Suppressor macrophage treated with lipopolysaccharide for 4 hours (primary cell): ENCODE measurements at places on chromosomes 1 and 21.

- no peak for DNase-seq
Observed at GRCh38 chr1:65942476-65942875, 149.8 kb downstream of the PDE4B start.

- DNase-seq, result no peak
Observed at GRCh38 chr1:31799196-31799894, 16.5 kb downstream of the SPOCD1 start.

DNA sequence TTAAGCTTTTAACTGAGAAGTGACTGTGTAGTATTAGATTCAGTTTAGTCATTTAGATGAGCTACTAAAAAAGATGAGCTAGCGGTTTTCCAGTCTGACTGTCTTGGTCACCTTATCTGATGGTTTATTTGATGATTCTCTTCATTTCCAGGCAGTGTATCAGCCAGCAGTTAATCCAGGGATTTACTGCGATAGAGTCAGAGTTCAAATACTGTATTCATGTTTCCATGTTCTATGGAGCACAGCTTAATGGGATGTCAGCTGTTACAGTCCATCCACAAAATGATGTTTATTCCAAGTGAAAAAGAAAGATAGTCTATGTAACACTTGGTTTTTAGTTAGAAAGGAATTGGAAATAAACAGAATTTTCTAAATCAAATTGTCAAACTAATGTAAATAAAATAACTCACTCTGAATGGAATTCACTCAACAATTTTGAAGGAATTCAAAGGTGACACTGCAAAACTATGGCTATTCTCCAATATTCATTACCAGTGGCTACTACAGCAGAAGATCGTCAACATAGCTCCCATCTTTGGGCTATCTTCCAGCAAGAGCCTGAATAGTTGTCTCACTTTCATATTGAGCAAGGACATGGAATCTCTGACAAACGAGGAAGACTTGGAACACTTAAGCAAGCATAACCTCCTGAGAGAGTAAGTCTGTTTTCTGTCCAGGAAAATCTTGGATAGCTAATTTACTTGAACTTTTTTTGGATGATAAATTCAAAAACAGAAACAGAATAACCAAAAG is 54.6 kb upstream of the DPT start:
- no peak for DNase-seq

DNA sequence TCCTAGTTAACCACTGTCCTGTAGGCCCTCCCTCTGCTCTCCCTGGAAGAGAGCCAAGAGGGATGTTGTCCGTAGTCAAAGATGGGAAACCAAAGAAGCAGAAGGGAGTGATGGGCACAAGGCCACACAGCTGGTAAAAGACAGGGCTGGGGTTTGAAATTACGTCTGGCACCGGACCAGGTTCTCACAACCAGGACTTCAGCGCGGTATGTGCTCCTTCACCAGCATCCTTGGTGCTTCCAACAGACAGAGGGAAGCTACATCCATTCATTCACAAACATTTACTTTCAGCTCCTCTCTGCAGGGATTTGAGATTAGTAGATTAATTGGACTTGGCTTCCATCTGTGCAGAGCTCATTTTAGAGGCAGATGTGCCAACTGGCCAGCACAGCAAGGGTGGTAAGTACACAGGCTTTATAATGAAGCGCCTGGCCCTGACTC is 191.2 kb downstream of the TRABD2B start:
- no peak for DNase-seq

DNA sequence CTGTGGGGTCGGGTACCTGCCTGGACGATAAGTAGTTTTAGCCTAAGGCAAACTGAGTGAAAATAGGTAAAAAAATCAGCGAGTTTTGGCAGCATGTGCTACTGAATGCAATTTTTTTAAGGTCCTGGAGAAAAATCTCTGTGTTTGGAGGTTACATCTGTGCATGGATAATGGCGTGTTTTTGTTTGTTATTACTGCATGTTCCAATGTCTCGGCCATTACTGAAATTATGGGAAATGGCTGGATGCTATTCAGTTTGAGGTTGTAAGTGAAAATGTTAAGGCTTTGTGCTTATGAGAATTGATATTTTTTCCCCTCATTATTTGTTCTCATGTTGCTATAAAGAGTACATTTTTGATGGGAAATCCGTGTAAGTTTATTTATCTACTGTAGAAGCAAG is 441.7 kb downstream of the PRDM2 start:
- DNase-seq, result no peak

- DNase-seq, result no peak
Observed at GRCh38 chr1:165287329-165287728, 69.2 kb downstream of the LMX1A start.

GRCh38 chr1:156540955-156541354 is 31.4 kb downstream of the IQGAP3 start:
- peak; percentile 79 for DNase-seq

DNA sequence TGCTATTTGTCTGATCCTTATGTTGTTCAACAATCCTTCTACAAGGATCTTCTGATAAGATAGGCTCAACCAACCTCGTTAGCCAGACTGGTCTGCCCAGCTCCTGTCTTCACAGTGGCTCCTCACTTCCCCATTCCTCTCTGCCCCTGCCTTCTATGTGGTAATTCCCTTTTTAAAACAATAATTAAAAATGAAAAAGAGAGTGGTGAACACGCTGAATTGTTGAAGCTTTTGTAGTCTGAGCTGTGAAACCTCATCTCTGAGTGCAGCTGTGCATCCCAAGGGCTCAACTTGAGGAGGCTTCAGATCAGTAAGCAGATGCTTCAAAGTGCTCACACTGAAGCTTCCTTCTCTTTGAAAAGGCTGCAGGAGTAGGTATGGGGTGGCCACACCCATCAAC is 70.7 kb upstream of the JUN start:
- peak; percentile 62 for DNase-seq

DNA sequence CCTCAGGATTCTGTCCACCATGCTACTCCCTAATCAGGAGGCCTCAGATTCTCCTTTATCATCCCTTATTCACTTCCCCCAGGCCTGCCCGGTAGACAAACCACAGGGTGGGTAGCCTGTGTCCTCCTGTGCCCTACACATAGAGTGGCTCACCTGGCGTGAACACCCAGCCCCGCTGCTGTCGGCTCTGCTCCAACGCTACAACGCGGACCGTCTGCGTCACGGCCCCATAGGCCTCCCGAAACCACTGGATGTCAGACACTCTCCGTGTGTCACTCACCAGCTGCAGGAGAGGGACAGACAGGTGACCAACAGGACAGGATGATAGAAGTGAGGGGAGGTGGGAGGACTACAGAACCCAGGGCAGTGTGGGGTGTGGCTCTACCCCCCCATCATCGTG is 10.3 kb downstream of the PMVK start:
- DNase-seq, result no peak

- DNase-seq, result no peak
Observed at GRCh38 chr1:218661411-218661810, 316.3 kb downstream of the TGFB2 start.

DNA sequence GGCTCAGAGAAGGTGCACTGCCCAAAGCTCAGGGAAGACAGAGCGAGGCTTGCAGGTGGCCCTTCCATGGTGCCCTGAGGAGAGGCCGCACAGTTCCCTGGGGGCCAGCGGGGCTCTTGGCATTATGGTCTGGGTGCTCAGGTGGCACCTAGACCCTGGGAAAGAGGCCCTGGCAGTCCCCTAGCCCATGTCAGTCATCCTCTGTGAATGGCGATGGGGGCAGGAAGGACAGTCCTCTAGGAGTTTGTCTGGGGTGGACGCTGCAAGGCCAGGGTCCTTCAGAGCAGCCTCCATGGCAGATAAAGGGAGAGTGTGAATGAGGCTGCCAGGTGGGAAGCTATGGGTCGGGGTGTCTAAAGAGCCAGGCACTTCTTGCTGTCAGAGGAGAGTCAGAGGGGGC is 345.9 kb upstream of the VAMP3 start:
- no peak for DNase-seq

DNA sequence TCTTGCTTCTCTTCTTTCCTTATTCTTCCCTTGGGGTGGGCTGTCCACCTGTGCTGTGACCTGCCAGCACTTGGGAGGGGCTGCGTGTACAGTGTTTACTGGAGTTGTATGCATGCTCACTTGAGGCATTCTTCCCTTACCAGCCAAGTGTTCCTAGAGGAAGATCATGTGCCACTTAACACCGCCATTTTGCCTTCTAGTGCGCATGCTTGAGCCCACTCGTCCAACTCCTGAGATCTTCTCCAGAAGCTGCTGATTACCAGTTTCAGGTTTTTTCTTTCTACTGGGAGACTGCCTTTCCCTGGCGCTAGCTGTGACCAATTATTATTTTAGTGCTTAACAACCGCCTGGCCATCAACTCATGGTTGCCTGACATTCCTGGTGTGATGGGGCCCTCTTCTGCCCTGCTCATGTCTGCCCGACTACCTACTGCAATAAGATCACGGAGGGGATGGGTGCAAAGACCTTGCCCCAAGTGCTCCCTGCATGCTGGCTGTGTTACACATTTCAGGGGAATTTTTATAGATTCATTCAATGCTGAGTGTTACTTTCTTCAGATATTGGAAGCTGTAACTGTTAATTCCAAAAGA is 74.2 kb upstream of the B3GALT5 start:
- DNase-seq, result no peak

DNA sequence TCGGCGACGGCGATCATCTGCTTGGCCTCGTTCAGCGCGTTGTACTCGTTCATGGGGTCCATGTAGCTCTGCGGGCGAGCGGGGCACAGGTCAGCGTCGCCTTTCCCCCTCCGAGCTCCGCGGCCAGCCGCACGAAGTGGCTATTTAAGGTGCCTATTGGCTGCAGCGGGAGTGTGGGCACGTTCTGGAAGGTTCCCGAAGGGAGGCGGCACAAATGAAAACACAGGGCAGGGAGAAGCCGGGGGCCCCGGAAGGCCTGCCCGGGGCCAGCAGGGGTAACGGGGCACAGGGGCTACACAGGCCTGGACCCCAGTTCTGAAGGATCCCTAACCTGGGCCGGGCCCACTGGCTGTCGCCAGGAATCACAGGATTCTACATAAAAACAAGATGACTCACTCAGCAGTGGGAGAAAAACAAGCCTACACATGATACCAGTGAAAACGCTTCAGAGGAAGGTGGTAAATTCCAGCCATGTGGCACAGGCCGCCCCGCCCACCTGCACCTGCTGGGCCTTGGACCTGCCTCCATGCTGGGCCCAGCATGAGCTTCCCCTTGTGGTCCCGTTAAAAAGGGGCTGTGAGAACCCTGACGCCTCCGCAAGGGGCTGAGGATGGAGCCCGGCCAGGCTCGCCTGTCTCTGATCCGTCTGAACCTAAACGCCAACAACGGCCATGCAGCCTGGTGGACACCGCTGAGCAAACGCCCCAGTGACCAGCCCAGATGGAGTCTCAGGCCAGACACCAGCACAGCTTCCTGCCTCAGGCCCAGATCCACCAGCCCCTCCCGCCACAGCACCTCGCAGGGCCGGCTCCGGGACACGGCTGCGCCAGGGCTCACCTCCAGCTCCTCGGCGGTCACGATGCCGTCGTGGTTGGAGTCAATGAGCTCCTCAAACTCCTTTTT is 3.9 kb upstream of the TNFRSF4 start:
- DNase-seq, result no peak

DNA sequence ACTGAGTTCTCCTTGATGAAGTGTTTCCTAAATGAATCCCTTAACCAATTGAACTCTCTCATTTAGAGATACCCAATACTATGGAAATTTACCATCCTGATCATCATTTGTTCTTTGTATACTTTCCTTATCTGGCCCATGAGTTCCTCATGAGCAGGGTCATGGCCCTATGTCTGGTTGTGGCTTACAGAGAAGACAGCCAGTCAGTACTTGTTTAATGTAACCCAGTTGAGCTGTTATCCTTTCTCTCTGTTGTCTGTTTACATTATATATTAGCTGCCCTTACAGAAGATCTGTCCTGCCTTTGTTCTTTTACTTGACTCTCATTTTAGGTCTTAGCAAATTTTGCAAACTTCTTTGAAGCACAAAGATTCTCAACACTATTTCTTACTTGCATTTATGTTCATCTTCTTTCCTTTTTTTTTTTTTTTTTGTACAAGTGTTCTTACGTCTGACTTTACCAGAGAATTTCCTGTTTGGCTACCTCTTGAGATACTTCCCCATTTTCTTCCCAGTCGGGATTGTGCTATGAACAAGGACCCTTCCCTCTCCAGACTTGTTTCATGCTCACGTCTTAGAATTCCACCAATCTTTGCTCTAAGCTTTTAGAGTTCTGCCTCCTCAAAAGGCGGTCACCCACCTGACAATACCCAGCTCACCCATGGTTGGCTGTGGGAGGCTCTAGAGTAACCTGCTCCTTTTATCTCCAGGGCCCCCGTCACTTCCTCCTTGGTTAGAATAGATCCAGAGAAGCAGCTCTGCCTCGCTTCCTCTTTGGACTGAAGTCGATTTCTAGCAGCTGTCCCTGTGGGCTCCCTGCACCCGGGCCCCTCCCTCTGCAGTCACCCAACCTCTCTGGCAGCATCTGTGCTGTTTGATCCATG is 53.6 kb upstream of the RUNX1 start:
- DNase-seq, result peak; percentile 77

GRCh38 chr21:45299864-45300785 is 12.4 kb upstream of the POFUT2 start:
- DNase-seq, result no peak

- peak; percentile 45 for DNase-seq
Observed at GRCh38 chr1:202501281-202501680, 152.8 kb downstream of the PPP1R12B start.

GRCh38 chr21:41764558-41765419 is 2.1 kb downstream of the RIPK4 start:
- DNase-seq, result no peak

DNA sequence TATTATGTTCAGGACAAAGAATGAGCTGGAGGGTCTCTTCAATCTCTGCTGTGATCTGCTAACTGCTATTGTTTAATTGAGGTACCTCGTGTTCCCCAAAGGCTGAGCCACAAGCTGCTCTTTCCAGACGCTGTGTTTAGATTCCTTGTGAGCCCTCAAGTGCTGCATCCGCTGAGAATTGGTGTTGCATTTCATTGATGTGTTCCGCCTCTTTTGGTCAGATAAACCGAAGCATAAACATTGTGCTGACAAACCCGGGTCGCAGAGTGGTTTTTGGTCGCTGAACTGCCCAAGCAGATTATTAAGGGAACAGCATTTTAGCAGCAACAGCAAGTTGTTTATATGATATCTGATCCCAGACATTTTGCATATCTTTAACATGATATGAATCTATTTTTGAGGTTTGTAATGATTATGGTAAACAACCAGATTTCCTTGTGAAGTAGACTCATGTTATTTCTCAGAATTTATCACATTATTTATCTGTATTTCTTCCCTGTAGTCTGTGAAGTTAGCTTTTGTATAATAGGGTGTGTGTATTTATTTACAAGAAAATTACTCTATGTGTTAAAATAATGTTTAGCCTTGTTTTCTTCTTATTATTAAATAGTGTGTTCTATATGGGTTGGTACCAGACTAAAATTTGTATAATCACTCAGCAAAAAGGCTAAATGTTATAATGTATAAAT is 217.2 kb upstream of the C1orf105 start:
- no peak for DNase-seq

DNA sequence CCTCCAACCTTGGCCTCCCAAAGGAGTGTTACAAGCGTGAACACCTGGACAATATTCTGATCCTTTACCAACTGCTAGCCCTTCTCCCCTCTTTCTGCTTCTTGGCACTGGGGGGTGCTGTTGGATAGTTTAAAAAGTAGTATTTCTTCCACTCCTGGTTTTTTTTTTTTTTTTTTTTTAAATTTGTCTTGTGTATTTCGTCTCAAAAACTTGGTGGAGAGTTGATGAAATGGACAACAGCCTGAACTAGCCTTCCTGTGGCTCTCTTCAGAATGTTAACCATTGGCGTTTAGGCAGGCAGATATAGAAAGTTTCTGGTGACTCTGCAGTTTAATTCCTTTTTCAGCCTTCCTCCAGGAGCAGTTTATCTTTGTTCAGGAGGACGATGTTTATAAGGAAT is 69.7 kb upstream of the USP24 start:
- DNase-seq, result peak; percentile 46
